ENCODE measurements at places on chromosomes 16 and 17. TPM values are rescaled to one million over a fixed set of nuclear protein-coding genes. Genes with fewer than 3 reads are reported as not detected.

The COX4I1 gene
- 1,597 TPM for total RNA-seq

The HOXB9 gene
- total RNA-seq, result not detected

The KRTAP1-5 gene
- not detected for total RNA-seq

The NPIPB5 gene
- 57.9 TPM for total RNA-seq

The ABCC11 gene
- not detected for total RNA-seq

The ABCA9 gene
- total RNA-seq, result 22.5 TPM

The ODF4 gene
- not detected for total RNA-seq

The BCL6B gene
- total RNA-seq, result 19.8 TPM

The KRT24 gene
- not detected for total RNA-seq
